Stimulated activated CD8-positive, alpha-beta memory T cell treated with anti-CD3 and anti-CD28 coated beads, Interleukin-4, amount 100 ng/mL, for 24 hours (primary cell): ENCODE measurements at places on chromosomes 12 and 14.

GRCh38 chr12:50049254-50050118, 7.9 kb upstream of the ASIC1 start:
- DNase-seq: no peak

DNA sequence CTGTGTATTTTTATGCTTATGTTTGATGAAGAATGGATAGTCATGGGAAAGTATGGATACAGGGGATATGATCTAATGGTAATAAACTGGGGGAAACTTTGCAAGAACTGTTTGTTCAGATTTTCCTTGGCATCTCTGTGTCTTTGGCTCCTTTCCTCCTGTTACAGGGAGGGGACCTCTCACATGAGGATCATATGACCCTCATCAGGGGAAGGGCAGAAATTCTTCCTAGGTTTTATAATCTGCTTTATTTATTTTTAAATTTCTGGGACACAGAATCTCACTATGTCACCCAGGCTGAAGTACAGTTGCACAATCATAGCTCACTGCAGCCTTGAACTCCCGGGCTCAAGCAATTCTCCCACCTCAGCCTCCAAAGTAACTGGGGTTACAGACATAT, 526.5 kb downstream of the CCER1 start:
- no peak for DNase-seq

DNA sequence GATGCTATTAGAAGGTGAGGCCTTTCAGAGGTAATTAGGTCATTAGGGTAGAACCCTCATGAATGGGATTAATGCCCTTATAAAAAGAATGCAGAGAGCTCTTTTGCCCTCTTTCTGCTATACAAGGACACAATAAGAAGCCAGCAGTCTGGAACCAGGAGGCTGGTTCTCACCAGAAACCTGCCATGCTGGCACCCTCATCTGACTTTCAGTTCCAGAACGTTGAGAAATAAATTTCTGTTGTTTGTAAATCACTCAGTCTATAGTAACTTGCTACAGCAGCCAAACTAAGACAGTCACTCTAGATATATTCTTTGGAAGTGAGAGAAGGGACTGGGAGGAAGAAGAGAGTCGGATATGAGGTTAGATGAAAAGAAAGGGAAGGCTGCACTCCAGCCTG, 125.0 kb upstream of the MYF6 start:
- no peak for DNase-seq

GRCh38 chr12:109944561-109945359, 44.7 kb downstream of the TCHP start:
- no peak for DNase-seq

- no peak for DNase-seq
Measured at GRCh38 chr12:49161092-49161795, 27.6 kb downstream of the TUBA1A start.

GRCh38 chr12:54870617-54871016, 16.3 kb downstream of the MUCL1 start:
- DNase-seq: no peak

DNA sequence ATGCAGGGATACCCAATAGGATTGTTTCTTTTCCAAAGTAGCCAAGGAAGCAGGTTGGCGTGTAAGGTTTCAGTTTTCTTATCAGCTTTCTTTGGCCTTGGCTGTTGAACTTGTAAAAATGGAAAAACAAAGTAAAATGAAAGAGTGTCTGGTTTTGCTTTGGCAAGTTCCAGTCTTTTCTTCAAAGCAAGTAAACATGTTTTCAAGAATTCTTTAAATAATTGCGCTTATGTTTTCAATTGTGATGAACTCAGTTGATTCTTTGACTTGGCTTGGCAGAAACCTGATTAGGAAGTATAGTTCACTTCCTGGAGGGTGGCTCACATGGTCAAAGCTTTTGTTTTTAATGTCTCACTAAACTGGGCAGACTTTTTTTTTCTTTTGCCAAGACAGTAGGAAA, 112.2 kb upstream of the USP44 start:
- DNase-seq: no peak

DNA sequence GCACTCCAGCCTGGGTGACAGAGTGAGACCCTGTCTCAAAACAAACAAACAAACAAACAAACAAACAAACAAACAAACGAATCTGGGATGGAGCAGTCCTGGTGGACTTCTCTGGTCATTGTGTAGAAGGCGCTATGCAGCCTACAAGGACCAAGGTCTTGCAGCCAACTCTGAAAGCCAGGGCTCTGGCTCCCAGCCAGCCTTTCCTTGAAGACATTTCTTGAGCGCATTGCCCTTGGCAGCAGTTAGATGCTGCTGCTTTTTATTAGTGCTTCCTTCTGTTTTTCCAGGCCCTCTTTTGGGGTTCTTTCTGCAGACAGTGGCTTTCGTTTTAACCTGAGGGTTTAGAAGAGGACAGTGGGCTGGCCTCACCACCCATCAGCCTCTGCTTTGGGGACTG, 20.2 kb downstream of the CCDC177 start:
- DNase-seq: no peak

DNA sequence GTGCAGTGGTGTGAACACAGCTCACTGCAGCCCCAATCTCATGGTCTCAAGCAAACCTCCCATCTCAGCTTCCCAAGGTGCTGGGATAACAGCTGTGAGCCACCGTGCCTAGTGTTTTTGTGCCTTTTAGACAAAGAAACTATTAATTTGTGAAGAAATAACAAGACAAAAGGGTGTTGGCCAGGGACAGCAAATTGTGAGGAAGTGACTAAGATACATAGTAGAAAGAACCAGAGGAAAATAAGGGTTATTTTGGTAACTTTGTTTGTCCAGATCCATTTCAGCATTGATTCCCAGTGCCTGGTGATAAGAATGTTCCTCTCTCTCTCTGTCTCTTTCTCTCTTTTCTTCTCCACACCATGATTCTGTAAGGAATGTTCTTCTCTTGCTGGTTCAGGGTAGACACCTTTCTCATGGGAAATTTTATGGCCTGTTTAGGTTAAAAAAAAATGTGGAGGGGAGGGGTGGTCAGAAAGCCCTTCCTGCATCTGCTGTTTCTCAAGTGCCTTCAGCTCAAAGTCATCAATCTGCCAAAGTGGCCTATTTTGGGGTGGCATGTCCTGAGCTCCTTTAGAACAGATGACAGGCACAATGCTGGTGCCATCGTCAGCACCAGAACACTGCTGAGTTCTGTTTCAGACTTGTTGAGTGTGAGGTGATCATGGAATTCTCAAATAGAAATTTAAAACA, 184.4 kb upstream of the EEA1 start:
- DNase-seq: no peak

GRCh38 chr14:89265234-89265633, 151.8 kb downstream of the FOXN3 start:
- DNase-seq: no peak

DNA sequence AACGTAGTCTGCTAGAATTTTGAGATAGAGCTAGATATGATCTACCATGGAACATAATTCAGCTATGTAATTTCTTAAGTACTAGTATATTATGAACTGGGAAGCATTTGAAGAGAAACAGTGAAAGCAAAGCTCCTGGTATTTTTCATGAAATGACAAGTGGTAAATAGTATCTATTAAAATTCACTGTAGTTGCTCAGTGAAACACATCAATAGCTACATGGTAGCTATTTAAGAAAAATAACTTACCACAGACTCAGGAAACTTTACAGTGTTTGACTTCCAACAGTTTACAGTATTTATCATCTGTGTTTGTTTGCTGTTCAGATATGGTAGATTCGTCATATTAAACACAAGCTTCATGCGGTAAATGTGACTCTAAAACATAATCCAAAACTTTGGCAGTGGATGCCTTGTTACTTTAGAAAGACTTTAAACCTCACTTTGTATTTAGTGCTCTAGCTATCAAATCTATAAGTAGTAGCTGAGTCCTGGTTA, 25.2 kb downstream of the WNK1 start:
- no peak for DNase-seq
